ENCODE measurements at places on chromosomes 2 and 18.

DNA sequence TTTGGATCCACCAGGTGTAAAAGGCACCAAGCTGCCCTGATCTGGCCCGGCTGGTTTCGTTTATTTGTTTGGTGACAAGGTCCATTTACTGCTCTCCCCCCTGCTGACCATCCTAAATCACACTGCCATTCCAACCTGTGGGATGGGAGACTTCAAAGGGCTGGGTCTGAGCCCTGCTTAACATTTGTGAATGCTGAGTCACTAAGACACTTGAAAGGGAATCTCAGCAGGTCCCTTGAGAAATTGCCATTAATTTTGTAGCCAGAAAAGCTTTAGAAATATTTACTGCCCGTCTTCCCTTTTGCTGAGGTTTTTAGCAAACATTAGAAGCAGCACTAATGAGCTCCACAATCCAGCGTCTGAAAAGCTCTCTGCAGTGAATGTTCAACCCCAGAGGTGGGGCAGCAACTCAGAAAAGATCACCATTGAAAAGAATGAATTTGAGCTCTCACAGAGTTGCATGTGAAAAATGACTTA lies 133.8 kb downstream of the ARL4C start:
- DNase-seq, result peak; percentile 76

DNA sequence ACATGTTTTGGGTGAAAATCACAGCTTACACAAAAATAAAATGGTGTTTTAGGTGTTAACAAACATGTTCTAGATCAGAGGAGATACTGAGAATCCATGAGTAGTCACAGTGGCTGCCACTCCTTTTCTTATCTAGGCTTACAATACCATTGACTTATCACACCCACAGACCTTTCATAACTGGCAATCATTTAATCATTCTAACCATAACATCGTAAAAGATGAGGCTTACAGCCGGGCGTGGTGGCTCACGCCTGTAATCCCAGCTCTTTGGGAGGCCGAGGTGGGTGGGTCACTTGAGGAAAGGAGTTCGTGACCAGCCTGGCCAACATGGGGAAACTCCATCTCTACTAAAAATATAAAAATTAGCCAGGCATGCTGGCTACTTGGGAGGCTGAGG lies 18.8 kb upstream of the SERPINB5 start:
- DNase-seq, result no peak

DNA sequence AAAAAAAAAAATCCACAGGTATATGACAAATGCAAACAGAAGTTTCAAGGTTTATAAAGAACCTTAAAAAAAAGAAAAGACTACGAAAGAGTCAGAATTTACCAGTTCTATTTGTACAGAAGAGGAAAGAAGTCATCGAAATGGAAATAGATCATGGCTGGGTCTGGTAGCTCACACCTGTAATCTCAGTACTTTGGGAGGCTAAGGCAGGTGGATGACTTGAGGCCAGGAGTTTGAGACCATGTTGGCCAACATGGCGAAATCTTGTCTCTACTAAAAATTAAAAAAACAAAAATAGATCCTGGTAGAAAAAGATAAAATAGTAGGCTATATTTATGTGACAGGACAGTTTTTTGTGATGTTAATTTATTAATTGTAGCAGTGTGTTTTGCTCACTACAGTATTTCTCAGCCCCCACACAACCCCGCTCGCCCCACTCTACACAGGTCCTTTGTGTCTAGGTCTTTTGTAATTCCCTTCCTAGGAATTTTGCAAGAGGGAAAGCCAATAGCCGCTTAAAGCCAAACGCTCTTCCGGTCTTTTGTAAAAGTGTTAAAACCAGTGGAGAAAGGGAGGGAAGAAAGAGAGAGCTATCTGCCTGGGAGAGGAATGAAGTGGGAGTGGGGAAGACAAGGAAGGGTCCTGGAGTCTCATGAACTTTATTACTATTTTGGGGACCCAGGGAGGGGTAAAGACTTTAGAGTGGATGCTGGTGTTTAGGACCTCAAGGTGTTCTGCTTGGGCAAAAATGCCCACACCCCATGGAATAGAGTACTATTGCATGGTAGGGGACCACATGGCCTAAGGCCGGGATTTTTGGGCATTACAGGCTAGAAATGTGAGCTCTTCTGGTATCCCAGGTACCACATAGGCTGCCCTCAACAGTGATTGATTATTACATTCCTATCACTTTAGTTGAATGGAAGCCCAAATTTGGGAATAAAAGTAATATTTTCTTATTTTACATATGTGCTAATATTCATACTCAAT lies 59.4 kb upstream of the XPO1 start:
- DNase-seq, result no peak

GRCh38 chr2:182330451-182331305 lies 96.2 kb downstream of the PDE1A start:
- DNase-seq, result no peak

DNA sequence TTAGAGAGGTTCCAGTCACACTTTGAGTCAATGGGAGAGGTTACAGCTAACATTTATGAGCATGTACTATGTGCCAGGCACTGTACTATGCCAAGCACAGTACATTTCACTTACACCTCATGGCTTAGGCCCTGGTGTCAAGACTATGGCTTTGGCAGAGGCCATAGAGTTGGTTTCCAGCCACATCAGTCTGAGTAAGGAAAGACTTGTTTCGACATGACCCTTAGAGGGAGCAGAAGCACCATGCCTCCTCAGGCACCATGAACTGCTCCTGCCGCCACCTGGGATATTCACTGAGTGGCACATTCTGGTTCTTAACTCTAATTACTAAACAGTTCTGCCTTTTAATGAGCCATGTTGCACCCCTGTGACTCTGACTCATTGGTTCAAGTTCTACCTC lies 12.7 kb downstream of the DGUOK start:
- DNase-seq, result no peak

DNA sequence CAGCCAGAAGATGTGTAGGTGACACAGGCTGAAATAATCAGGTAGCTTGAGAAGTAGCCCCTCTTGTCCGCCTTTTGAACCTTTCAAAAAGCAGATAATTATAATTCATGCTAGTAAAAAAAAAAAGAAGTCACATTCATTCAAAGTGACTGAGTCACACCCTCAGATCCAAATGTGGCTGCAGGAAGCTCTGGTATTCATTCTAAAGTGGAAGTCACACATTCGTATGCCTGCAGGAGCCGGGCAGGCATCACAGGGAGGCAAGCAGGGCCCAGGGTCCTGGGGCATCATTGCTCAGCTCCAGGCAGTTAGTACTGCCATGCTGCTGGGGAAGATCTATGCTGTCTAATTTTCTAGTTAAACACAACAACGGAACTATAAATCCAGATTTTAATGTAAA lies 21.7 kb upstream of the RAB11FIP5 start:
- no peak for DNase-seq

DNA sequence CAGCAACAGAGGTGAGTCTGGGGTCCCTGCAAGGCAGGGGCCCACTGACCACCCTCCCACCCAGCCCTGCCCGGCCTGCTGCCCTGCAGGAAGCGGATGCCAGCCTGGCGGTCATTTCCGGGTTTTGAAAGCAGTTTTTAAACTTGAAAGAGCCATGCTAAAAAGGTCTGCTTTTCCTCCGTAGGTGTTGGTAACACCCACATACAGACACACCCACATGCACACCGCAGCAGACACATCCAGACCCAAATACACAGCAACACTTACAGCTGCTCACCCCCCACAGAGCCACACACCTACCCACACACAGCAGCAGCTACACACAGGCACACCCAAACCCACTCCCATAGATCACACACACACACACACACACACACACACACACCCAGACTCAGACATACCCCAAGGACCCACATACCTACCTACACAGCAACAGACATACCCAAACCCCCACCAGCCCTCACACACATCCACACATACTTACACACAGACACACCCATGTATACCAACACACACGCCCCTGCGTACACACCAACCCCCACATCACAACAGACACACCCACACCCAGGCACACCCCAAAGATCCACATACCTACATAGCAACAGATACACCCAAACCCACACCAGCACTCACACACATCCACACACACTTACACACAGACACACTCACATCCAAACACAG lies 7.6 kb downstream of the ZFP36L2 start:
- peak; percentile 54 for DNase-seq

DNA sequence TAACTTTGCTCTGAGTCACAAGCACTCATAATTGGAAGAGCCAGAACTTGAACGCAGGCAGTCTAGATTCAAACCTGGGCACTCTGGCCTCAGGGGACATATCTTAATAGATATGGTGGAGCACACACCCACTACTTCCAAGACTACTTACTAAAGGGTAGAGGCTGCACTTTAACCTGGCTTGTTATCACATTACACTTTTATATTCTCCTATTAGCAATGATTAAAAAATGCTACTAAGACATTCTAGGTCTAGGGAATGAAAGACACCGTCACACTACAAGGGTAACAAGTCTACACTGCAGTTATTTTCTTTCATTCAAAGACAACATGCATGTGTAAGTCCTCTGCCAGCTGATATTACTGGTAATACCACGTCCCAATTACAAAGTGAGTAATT lies 258.8 kb downstream of the ZNF521 start:
- DNase-seq, result no peak

DNA sequence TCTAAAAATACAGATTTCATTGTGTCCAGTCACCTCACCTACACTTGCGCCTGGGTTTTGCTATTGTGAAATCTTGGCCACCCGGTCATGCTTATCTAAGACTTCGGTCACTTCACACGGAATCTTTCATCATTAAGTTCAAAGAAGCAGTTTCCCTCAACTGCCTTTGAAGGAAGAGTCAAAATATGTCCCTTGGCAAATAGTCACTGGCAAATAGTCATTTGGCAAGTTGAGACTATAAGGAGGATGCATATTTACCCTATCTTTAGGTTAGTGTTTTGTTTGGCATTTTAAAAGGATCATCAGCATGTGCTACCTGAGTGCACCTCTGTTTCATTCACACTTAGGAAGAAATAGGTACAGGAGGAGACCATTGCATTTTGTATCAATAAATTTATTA lies 95.9 kb downstream of the FEZ2 start:
- no peak for DNase-seq

DNA sequence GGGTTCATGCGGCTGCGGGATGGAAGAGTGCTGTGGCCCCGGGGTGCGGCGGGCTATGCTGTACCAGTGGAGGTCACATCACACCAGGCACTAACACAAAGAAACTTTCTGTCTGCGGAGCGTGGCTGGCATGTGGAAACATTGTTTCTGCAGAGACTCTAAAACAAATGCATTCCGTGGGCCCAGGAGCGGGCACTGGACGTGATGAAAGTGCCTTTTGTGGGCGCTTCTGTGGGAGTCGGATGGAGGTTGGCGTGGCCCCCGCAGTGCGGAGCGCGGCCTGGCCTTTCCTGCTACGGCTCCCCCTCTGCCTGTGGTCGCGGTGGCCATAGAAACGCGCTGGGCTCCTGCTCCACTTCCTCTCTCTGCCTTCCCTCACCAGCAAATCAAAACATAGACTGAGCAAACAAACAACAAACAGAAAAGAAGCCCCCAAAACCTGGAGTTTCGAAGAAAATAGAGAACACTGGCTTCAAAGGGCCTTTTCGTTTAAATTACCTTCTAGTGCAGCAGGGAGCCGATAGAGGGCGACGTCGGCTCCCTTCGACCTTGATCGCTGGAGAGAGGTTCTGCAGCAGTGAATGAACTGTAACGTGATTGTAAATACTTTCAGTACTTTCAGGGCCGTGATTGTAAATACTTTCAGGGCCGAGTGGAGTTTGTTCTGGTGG lies 51.4 kb downstream of the KIF5C start:
- peak; percentile 64 for DNase-seq

GRCh38 chr2:3488855-3489763 lies 30.2 kb downstream of the ADI1 start:
- no peak for DNase-seq

DNA sequence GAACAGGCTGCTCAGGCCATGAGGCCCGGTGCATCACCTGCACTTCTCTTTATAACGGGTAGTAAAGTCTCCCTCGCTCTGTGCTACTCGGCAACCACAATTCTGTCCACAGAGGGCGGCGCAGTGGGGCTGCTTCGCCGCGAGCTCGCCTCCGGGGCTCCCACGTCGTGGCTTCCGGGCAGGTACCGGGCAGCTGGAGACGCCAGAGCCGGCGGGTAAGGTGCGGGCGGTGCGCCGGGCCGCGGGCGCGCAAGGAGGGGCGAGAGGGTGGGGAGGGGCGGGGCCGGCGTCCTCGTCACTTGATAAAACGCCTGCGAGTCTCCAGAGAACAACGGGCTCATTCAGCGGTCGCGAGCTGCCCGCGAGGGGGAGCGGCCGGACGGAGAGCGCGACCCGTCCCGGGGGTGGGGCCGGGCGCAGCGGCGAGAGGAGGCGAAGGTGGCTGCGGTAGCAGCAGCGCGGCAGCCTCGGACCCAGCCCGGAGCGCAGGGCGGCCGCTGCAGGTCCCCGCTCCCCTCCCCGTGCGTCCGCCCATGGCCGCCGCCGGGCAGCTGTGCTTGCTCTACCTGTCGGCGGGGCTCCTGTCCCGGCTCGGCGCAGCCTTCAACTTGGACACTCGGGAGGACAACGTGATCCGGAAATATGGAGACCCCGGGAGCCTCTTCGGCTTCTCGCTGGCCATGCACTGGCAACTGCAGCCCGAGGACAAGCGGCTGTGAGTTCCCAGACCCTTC lies at the start of gene ITGA6:
Gene ITGA6 (plus strand): TSS at position 331 of the 734 bp plus-strand sequence.
- peak; percentile 90 for DNase-seq

DNA sequence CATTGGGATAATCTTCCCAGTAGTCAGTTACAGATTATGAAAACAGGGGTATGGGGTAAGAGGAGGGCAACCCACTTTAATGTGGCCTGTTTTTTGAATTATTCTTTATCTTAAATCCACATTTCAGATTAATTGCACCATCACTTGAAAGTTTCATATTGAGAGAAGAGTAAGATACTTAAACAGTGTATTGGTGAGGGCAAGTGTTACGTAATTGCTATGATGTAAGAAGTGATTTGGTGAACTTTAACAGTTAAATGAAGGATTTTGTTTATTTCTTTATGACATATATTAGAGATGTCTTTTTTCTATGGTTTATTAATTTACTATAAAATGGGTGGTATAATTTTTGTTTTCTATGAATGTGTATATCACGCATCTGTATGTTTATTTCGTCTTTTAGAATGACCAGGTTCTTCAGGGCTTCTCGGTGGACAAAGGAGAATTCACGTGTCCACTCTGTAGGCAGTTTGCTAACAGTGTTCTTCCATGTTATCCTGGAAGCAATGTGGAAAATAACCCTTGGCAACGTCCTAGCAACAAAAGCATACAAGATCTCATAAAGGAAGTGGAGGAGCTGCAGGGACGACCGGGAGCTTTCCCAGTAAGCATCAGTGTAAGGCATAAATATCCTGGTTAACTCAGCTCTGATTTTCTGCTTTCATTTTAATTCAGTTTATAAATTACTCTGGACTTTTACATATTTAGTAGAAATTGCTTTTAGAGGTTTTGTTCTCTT lies 171.2 kb upstream of the MYO3B start:
- DNase-seq, result no peak

DNA sequence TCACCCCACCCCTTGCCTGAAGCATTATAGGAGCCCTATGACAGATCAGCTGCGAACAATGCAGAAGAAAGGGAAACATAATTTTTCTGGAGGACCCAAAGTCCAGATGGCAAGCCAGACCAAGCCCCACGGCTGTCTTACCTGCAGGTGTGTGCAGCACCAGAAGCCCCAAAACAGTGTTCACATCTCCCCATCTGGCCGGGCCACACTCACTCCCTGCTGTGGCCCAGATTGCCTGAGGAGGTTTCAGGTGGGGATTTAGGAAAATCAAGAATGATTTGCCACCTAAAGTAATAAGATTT lies 11.7 kb upstream of the STK17B start:
- no peak for DNase-seq
